NCI-H460 (cell line): ENCODE measurements at places on chromosomes 3 and 15.
A peak's percentile ranks its signal among the peaks of the same experiment; 100 is the strongest.

DNA sequence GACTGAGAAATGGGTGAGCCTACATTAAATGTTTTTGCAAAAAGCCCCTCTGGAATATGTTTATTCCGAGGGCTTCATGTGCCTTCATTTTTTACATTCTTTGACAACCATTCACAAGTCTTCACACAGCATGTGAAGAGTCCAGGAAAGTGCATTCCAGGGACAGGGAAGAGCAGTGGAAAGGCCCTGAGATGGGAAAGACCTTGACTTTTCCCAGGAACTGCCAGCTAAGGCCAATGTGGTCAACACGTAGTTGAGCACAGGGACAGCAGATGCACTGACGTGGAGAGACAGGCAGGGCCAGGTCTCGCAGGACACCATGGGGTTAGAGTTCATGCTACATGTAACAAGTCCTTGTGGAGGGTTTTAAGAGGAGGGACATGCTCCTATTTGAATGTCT is 21.7 kb downstream of the SSR3 start:
- DNase-seq = no peak

DNA sequence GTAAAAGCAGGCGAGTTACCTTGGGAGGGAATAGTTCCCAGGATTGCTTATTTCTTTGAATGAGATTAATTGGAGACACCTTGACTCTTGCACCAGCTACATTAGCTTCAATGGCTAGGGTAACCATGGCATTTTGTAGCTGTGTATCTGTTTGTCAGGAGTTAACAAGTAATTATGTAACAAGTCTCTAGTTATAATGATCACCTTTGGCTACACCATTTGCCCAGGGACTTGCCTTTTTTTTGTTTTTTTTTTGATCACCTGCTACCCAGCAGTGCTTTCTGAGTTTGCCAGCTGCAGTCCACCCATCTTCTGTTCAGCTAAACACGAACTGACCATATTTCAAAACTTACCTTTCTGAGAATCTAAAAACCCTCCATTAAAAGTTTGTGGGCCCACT is 2.2 kb downstream of the MED12L start:
- DNase-seq = no peak

GRCh38 chr15:31060429-31061140 is 40.9 kb downstream of the TRPM1 start:
- no peak for DNase-seq

DNA sequence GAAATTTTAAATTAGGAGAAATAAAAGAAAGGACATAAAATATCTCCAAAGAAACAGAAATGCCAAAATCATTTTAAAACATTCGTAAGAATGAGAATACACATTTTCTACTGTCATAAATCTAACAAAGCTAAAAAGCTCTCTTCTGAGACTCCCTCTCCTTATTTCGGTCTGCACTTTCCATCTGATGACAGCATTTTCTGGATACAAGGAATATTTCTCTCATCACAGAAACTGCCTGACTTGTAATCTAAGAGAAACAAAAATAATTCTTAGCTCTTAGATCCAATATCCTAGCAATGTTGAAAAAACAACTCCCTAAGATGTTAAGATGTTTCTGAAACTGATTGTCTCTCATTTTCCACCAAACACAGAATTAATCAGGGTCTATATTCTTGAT is 93.5 kb downstream of the PEAK1 start:
- no peak for DNase-seq

GRCh38 chr15:61654002-61654740 is 406.1 kb downstream of the VPS13C start:
- DNase-seq = no peak

DNA sequence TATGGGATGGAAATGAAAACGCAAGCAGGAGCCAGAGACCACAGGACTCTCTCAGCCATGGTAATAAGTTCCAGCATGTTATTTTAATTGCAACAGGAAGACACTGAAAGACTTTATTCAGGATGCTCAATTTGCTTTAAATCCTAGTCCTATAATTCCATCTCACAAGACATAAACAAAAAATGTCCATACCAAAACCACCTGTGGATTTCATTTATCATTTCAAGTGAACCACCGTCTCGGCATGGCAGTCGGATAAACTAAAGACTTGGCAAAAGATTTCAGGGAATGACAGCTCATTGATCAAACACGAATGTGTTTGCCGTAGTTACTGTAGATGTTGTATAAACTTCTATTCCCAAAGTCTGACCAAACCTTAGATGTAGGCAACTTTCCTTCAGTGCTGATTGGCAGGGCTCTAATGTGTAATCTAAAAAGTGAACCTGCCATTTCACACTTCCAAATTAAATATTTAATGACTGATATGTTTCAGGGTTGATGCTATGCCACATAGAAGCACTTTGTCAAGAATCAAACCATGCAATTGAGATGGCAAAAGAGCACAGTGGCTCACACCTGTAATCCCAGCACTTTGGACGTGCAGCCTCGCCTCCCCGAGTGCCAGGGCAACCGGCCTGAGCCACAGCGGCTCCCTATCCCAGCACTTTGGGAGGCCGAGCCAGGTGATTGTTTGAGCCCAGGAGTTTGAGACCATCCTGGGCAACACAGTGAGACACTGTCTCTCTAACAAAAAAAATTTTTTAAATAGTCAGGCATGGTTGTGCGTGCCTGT is 331.7 kb downstream of the MAGI1 start:
- no peak for DNase-seq

- no peak for DNase-seq
Observed at GRCh38 chr3:185561958-185562357, 9.6 kb upstream of the LIPH start.

DNA sequence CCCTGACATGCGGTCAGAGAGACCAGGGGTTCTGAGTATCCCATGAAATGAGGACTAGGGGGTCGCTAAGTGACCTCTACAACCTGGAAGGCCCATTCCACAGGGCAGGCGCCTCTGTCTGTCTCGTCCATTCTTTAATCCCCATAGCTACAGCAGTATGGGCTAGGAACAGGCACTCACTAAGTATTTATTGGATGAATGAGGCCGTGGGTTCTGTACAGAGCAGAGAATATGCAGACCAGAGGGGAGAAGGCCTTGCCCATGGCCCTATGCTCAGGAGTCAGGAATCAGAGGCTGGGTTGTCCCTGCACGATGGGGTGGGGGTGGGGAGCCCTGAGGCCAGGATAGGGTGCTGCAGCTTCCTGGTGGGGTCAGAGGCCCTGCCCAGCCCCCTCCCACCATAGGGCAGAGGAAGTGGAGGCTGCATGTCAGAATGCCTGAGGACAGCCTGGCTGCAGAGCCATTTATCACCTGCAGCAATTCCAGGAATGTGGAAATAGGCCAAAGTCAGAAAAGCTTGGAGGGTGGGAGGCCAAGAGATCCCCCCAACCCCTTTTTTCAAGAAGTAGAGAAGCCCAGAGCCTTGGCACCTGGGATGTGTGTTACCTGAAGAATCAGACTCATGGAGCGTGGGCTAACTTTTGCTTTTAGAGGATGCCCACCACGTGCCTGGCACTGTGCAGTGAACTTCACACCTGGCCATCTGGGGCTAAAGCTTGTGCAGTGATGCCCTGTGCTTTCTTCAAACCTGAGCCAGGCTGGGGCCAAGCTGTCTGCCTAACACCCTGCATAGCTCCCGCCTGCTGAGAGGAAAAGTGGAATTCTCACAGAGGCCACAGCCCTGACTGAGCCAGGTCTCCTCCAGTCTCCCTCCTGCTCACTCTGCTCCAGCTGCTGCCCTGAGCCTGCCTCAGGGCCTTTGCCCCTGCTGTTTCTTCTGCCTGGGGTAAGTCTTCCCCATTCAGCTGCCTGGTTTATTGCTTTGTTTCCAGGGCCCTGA is 109.4 kb downstream of the WNT7A start:
- DNase-seq = no peak

GRCh38 chr15:63324770-63325169 is 47.4 kb downstream of the APH1B start:
- DNase-seq = no peak

GRCh38 chr15:80550219-80550907 is 144.7 kb upstream of the ABHD17C start:
- DNase-seq = no peak

- no peak for DNase-seq
Observed at GRCh38 chr3:106628407-106628806, 748.8 kb upstream of the CCDC54 start.

DNA sequence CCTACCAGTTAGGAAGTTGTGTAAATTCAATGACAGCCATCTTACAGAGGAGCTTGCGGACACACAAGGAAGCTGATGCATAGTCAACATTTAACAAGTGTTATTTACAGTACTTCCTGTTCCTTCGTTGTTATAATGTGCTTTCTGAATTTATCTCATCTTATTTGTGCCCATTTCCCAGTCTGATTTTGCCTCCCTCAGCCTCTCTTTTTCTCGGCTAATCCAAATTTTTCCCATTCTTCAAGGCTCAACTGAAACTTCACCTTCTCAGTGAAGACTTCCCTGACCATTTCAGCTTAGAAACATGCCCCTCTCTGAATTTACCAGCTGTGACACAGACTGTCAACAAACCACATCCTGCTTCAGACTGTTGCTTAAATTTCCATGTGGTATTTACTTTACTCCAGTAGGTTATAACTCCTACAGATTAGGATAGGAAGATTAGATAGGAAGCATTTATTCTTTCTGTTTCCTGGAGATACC is 55.7 kb upstream of the CP start:
- peak; percentile 38 for DNase-seq

- DNase-seq = no peak
Observed at GRCh38 chr15:75348034-75348561, 1.3 kb downstream of the NEIL1 start.

DNA sequence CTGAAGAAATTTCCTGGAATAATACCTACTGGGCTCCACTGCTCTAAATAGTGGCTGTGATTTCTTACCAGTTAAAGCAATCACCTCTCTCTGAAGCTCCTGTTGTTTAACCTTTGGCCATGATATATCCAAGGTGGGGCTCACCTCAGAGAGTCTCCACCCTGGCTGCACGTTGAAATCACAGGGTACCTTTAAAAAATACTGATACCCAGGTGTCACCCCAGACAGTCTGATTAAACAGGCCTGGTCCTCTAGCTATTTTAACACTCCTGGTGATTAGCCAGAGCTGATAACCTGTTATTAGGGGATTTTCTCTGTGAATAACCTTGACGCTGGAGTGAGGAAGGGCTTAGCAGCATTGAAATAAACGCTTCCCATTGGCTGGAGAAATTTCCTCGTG is 22.3 kb upstream of the ZBTB38 start:
- no peak for DNase-seq

DNA sequence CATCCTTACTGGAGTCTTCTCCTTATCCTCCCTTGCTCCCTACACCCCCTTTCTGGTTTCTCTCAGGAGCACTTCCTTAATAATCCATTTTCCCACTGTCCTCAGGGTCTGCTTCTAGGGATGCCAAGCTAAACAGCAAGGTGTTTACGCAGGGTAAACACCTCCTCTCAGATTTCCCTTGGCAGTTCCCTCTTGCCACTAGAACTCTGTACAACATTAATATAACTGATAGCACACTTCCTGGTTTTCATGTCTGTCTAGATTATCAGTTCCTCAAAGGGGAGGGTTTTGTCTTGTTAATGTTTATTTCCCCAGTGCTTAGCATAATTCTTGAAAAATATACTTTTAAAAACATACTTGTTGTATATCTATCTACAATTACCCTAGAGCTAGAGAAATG is 118.0 kb upstream of the SLC24A5 start:
- DNase-seq = no peak

- no peak for DNase-seq
Observed at GRCh38 chr3:115685097-115685496, 61.8 kb downstream of the GAP43 start.

DNA sequence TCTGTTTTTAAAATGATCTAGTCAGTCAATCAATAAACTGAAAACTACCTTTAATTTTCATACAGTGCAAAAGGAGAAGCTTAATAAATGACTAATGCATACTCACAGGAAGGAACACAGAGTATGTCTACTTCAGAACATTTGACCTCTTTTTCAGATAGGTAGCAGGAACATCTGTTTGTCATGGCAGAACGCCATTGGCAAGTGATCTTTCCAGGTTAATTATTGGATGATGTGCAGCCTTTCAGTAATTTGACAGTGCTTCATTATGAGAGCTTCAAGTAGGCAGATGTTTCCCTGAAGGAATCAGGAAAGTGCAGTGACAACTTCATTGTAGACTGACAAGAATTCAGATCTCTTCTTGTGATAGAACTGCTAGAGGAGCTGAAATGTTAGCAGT is 325.0 kb downstream of the OTOL1 start:
- DNase-seq = no peak

DNA sequence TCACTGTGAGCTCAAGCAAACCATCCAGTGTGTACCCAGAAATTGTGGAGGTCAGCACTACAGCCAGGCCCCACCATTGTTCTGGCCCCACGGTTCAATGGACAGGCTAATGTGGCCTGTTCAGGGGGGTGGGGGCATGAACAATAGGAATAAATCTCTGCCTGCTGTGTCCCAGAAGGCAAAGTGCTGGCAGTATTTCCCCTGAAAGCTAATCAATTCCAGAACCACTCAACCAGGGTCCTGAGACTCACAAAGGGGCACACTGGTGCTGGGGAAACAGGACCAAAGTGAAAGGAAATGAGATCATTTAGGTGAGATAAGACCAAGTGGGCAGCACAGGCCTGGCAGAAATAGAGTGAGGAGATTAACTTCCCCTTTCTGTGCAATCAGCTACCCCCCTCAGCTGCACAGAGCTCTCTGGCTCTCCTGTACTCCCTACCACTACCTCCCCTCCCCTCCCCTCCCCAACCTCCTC is 11.5 kb downstream of the CRYGS start:
- DNase-seq = no peak

DNA sequence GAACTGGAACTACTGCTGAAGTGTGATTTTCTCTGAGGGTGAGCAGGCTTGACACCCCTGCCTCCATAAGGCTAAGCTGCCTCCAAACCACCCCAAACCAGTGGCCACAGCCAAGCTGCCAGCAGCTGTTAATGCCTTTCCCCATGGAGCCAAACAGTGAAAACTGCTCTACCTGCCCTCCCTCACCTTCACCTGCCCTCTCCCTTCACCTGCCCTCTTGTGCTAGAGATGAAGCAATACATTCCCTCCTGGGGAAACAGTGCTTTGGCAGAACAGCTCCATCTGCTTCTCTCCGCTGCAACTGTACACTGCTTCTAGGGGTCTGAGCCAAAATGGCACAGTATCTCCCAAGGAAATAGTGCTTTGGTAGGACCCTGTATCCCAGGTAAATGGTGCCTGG is 374.1 kb downstream of the FHIT start:
- DNase-seq = no peak

DNA sequence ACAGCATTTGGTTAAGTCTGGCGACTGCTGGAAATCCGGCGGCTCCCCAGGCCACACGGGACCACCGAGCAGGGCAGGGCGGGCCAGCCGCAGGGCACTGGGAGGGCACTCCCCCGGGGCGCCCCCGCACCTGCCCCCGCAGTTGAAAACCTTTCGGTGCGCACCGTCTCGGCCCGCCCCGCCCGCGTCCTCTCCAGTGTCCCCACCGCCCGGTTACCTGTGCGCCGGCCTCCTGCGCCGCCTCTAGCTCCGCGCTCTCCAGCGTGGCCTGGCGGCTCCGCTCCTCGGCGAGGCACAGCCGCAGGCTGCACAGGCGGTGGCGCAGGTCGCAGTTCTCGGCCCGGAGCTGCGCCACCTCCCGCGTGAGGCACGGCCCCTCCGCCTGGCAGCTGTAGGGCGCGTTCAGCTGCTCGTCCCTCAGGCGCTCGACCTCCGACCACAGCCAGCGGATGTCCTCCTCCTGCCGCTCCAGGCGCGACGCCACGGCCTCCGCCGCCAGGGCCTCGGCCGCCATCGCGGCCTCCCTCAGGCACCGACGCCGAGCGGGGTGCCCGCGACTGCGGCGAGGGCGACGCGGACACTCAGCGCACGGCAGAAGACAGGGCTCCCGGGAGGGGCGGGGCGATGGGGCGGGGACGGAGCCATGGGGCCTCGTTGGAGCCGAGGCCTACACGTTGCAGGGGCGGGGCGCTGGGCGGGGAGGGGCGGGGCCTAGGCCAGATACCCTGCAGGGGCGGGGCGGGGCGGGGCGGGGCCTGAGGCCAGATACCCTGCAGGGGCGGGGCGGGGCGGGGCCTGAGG is at the start of gene TARS3:
TARS3 (minus strand) TSS at position 600 of the 801 bp plus-strand sequence; CDS start at position 514, 86 bp downstream.
- DNase-seq = peak; percentile 91
